ENCODE measurements at places on chromosomes 7 and 10.

DNA sequence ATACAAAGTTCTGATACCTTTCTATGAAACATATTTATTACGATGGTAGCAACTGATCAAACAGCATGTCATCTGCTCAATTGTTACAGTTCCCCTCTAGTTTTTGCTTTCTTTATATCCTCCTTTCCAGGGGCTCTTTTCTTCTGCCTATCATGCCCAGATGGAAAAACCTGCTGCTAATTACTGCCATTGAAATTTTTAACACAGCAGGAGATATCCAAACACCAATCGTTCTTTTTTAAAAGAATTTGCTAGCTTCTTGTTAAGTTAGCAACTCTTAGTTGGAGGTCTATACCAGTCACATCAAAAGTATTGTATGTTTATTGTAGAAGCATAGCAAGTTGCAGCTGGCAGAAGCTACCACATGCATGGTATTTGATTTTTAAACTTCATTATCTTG is 768.5 kb downstream of the NXPH1 start:
- DNase-seq = no peak

DNA sequence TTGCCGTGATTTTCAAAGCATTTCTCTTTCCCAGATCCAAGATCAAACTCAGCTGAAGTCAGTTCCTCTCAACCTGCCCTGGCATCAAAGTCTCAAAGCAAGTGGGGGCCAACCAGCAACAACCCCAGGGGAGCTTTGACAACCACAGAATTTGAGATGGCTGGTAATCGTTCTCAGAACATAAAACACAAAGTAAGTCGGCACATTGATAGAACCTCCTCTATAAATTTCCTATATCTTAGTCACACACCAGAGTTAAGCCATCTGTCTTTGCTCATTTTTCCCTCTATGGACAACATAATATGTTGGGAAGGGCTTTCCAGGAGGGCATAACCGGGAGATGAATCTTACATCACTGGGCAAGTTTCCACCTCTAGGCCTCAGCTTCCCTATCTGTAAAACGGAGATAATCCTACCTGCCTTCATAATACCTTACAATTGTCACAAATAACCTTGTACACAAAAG is 1.2 kb upstream of the DNAJC9 start:
- DNase-seq = no peak

- DNase-seq = no peak
Measured at GRCh38 chr7:67593794-67594193, 597.2 kb downstream of the TYW1 start.

- no peak for DNase-seq
Measured at GRCh38 chr7:22671177-22671879, 55.7 kb upstream of the IL6 start.

DNA sequence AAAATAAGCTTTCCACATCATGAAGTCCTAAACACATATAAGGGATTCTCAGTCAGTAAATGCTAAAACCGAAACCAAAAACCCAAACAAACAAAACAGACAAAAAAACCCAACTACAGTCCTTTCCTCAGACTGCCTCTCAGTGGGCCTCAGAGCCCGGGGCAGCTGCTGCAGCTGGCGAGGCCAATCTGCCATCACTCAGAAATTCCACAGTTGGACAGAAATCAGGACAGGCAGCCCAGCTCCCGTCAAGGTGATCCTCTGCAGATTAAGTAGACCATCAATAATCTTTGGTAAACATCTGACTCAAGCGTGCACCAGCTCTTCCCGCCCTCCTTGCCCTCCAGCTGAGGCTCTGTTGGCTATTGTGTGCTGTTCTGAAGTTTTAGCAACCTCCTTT is 142.2 kb downstream of the ATXN7L1 start:
- DNase-seq = peak; percentile 12

DNA sequence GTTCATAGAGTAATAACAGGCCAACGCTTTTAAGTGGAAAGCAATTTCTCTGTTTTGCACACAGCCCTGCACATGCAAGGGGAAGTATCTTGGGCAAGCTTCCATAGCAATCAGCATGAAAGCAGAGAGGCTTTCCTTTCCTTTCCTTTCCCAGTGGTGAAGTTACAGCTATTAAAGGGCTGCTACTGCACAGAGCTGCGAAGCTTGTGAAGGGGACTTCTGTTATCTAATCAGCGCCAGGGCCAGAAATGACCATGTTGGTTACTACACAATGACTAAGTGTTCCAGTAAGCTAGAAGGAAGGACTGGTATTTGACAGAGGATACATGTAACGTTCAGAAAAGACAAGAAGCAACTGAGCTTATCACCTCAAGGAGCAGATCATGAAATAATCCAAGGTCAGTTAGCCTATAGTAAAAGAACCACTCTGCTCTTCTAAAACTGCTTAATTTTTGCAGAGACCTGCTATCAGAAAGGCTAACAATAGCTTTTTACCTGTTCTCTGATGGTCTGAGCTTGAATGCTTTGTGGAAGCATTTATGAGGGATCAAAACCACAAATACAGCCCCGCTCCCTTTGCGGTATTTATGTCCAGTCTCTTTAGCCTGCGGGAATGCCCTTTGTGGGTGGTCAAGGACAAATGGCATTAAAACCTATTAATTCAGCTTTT is 45.9 kb downstream of the SGMS1 start:
- no peak for DNase-seq

GRCh38 chr7:30470163-30470770 is 8.3 kb downstream of the NOD1 start:
- DNase-seq = peak; percentile 87

GRCh38 chr7:14626076-14626475 is 276.5 kb downstream of the DGKB start:
- no peak for DNase-seq

DNA sequence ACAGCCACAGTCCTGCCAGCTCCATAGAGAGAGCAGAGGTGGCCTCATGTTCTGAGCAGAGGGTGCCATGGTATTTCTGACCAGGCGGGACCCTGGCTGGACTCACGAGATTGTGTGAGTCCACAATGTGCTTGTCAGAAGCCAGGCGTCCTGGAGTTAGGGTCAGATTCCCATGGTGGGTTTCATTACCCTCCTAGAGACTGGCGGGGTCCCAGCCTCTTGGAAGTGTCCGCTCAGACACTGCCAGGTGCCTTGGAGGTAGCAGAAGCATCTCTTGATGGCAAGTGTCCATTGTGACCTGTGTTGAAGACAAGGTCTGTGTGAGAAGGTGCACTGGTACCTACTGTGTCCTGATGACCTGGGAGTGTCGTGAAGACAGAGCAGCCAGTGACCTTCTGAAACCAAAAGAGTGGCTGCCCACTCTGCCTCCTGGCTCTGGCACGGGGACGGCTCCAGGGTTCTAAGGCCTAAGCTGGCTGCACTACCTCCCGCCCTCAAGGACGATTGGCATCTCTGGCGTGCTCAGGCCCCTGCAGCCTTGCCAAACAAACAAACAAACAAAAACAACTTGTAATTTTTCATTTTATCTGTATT is 56.8 kb downstream of the MGMT start:
- DNase-seq = no peak

- DNase-seq = no peak
Measured at GRCh38 chr7:27771111-27771510, 31.1 kb downstream of the TAX1BP1 start.

DNA sequence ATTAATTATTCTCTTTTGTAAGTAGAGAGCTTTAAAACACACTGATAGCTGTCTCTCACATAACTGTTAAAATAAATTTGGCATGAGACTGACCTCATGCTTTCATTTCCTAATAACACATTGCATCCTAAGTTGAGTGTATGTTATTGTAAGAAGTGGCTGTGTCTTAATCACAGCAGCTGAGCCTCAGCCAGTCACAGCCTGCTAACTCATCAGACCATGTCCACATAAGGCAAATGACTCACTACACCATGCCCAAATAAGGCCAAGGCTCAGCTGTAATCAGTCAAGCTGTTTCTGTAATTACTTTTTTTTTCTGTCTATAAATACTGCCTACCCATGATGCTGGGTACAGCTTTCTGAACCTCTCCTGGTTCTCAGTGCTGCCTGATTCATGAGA is 860.9 kb downstream of the XPNPEP1 start:
- no peak for DNase-seq

DNA sequence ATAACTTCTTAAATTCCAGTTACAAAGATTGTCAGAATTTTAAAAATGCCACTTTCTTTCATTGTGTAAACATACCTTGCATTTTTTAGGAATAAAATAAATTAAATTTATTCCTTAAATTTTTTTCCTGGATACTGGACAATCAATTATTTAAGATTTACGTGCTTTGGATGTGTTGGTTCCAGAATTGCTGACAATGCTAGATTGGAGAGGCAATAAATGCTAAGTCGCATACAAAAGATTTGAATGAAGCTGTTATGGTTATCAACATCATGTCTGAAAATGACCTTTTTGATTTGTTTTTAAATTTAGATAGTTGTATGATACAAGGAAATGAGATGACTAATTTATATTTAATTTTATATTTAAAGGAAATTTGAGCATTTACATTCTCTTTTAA is 89.2 kb upstream of the SEMA3A start:
- no peak for DNase-seq

DNA sequence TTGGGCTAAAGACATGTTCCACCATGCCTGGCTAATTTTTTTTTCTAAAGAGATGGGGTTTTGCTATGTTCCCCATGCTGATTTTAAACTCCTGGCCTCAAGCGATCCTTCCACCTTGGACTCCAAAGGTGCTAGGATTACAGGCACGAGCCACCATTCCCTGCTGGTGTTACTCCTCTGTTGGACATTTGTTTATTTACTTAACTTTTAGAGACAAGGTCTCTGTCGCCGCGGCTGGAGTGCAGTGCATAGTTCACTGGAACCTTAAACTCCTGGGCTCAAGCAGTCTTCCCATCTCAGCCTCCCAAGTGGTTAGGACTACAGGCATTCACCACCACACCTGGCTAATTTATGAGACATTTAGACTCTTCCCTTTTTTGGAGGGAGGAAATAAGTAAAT is 38.9 kb downstream of the CCAR1 start:
- DNase-seq = no peak

GRCh38 chr10:93336678-93337077 is 145.5 kb downstream of the MYOF start:
- no peak for DNase-seq
